Occipital lobe (tissue), 3 donors: ENCODE measurements at places on chromosomes 11 and 22. TPM values are rescaled to one million over a fixed set of nuclear protein-coding genes. Genes with fewer than 3 reads are reported as not detected.
A peak's percentile ranks its signal among the peaks of the same experiment; 100 is the strongest.

DNA sequence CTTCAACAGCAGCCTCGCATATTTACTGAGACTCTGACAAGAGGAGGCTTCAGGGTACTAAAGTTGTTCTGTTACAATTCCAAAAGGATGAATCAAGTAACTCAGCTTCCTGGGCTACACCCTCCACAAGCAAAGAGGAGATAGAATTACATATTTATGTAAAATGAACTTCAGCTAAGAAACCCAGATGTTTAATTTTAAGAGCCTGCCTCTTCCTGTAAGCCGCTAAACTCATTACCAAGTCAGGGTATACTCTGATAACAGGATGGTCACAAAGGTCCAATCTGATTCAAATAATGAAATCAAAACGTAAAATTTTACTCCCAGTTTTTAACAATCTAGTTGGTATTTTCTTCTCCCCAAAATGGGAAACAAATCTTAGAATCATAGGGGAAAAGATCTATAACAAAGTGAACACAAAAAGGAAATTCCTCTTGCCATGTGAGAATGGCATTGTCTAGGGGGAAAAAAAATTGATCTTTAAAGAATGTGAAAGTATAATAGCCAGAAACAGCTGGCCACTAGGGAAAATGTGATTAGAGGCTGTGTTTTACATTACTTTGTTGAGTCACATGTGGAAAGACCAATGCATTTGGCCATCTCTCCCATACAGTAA lies 30.9 kb downstream of the CHEK2 start:
- DNase-seq: no peak

DNA sequence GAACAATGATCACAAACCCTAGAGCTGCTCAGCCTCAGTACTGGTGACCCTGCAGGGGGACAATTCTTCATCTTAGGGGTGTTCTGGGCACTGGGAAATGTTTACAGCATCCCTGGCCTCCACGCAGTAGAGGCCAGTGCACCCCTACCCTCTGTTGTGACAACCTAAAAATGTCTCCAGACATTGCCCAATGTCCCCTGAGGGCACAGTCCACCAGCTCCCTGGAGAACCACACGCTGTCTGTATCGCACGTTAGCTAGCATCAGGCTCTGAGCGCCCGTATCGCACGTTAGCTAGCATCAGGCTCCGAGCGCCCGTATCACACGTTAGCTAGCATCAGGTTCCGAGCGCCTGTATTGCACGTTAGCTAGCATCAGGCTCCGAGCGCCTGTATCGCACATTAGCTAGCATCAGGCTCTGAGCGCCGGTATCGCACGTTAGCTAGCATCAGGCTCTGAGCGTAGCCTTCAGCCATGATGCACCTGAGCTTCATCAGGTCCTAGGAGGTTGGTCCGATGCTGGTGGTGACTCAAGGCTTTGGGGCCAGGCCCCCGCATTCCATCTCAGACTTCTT lies 111.1 kb upstream of the ANO1 start:
- DNase-seq: no peak

- DNase-seq: no peak
Observed at GRCh38 chr11:35346472-35347156, 72.7 kb downstream of the SLC1A2 start.

- no peak for DNase-seq
Observed at GRCh38 chr11:37560346-37560745, 962.3 kb upstream of the RAG2 start.

DNA sequence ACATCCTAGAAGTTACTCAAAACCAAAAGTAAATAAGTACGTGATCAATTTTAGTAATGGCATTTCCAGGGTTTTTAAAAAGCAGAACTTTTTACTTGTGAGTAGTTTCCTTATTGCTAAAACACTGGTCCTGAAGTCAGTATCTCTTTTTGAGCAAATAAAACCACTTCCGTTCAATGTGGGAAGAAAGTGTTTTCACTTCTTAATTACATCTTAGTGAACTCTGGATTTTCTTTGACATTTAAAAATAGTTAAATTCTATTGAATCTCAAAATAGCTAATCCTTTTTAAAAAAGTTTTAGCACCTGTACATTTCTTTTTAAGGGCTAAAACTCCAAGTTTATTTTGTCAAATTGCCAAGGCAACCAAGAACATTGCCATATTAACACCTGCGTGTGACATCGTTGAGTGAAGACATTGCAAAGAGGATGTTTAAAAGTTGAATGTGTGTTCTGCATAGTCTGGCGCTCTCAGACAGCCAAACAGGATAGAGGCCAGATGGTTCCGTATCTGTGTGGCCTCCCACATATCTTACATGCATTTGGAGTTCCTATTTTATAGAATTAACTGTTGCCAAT lies 17.2 kb upstream of the OR5B21 start:
- peak; percentile 3 for DNase-seq

DNA sequence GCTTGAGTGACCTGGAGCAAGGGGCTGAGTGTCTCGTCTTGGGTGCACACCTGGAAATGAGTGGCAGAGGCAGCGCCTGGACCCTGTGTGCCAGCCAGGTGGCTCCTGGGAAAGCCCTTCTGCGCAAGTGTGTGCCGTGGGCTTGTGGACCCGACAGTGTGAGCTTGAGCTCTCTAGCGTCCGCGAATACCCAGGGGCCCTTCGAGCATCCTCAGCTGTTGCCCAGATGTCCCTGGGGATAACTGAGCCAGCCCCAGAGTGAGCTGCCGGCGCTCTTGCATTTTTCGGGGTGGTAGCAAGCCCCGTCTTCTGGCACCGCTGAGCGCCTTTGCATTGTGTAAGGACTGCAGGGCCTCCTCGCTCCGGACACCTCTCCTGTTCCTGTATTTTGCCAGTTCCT lies 399.2 kb downstream of the TBC1D22A start:
- DNase-seq: no peak

DNA sequence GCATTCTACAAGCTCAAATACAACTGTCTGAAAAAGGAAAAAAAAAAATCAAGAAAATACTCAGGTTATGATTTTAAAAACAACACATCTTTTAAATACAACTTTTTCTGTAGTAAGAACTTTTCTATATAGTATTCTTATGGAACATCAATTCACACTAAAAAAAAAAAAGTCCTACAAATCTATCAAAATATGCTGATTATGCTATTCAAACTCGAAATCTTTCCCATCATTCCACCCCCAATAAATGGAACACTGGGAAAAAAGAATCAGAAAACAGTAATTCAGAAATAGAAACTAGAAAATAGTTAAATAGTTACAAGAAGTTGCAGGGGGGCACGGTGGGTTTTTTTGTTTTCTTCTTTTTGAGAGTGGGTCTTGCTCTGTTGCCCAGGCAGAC lies 77.4 kb downstream of the PICALM start:
- no peak for DNase-seq

GRCh38 chr22:45731798-45732495 lies 60.3 kb downstream of the ATXN10 start:
- no peak for DNase-seq

GRCh38 chr11:61198948-61199523 lies 4.3 kb upstream of the PGA3 start:
- DNase-seq: no peak

GLYATL2 gene
- total RNA-seq: 1.2 TPM

EMID1 gene
- 31.8 TPM for total RNA-seq
